Mesothelial cell of epicardium (in vitro differentiated cells): ENCODE measurements at places on chromosomes 3 and 15. TPM values are rescaled to one million over a fixed set of nuclear protein-coding genes. Genes with fewer than 3 reads are reported as not detected.
A peak's percentile ranks its signal among the peaks of the same experiment; 100 is the strongest.

The SPINT1 gene
- total RNA-seq, result 141 to 152 TPM (median 147 TPM) in 3 replicates

The RLBP1 gene
- not detected in 3 replicates for total RNA-seq

The VIPR1 gene
- 2.1 to 2.8 TPM (median 2.3 TPM) in 3 replicates for total RNA-seq

DNA sequence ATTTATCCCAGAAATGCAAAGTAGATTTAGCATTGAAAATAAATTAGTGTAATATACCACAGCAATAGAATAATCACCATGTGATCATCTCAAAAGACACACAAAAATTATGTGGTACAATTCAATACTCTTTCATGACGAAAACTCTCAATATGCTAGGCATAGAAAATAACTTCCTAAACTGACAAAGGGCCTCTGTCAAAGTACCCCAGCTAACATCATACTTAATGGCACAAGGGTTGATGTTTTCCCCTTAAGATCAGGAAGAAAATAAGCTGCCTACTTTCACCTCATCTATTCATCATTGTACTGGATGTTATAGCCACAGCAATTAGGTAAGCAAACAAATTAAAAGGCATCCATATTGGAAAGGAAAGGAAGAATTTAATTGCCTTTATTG, 22.7 kb upstream of the NIPA2 start:
- DNase-seq, result no peak

- no peak for DNase-seq
These were observed 56.7 kb downstream of the DRD3 start for GRCh38 chr3:114122027-114122709.

- no peak for DNase-seq
These were observed 133.6 kb downstream of the CD47 start for GRCh38 chr3:107956991-107957900.

DNA sequence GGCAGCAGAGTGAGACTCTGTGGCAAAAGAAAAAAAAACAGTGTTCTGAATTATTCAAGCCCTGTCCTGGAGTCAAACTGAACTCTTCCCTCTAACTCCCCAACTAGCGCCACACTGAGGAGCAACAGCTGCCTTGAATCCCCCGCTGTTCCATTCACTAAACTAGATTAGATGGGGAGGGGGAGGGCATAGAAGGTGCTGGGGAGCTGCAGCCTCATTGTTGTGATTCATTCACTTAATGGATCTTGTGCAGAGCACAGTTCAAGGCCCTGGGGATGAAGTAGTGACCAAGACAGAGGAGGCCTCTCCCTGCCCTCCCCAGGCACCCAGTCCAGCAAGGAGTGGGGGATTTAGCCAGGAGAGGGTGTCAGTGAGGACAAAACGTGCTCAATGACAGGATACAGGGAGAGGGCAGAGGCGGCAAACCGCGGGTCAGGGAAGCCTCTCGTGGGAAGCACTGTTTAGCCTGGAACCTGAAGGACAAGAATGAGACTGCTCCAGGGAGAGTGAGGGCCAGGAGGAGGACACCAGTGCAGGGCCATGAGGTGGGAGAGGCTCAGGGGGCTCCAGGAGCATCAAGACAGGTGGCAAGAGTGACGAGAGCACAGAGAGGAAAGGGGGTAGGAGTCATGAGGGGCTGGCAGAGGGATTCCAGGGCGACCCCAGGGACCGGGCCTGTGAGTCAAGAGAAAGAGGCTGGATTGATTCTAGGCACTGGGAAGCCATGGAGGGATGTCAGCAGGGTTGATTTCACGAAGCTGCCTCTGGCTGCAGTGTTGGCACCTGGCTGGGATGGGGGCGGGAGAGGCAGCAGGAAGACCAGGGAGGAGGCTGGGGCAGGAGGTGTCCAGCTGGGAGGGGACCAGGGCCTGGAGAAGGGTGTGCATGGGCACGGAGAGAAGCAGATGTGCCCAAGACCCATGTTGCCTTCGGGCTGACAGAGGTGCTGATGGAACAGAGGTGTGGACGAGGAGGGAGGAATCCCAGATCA, 31.4 kb downstream of the ALS2CL start:
- DNase-seq, result peak; percentile 30

DNA sequence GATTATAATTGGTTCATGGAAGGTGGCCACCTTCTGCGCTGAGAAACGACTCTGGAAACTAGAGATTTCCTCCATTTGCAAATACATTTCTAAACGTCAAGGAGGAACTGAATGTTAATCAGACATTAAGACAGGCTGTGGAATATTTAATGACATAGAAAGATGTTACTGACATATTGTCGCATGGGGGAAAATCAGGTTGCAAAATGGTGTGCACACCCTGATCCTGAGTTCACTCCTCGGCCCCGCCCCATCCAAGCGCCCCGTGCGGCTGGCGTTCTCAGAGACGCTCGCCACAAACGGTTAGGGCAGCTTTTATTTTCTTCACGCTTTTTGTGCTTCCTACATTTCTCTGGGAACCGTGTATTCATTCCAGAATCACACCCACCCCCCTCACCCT, 10.7 kb downstream of the H1-8 start:
- DNase-seq, result no peak

- DNase-seq, result no peak
These were observed 191.6 kb upstream of the MRPL3 start for GRCh38 chr3:131694376-131694775.

GRCh38 chr3:123720638-123721037, 135.8 kb upstream of the HACD2 start:
- DNase-seq, result no peak

DNA sequence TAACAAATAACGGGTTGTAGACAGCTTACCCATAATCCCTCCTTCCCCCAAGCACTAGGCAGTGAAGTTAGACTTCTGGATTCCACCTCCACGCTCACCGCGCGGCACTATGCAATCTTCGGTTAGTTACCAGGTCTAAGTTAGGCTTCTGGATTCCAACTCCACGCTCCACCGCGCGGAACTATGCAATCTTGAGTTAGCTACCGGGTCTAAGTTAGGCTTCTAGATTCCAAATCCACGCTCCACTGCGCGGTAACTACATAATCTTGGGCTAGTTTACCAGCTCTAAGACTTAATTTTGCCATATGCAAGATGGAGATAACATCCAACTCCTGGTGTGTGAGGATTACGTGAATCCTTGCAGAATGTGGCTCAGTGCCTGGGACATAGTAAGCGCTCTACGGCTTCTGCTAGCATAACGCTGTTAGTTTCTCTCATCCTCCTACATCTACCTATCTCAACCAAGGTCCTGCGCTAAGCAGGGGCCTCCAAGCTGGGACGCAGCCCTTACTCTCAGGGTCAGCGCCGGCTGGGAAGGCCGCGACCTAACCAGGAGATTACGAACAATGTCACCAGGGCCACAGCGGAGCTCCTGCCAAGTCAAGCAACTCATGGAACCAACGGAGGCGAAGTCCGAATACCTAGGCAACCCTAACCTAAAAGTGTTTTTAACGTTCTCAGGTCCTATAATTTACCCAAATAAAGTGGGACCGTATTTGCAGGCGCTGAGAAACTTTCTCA, 497 bp upstream of the RPLP1 start:
- no peak for DNase-seq

GRCh38 chr3:194075802-194076460, 60.0 kb upstream of the HES1 start:
- no peak for DNase-seq
